NCI-H1436 treated with DMSO at 0.1 percent for 48 hours (cell line): ENCODE measurements at places on chromosomes 11 and 22.

GRCh38 chr11:1560649-1561251 is 11.3 kb downstream of the DUSP8 start:
- no peak for DNase-seq

DNA sequence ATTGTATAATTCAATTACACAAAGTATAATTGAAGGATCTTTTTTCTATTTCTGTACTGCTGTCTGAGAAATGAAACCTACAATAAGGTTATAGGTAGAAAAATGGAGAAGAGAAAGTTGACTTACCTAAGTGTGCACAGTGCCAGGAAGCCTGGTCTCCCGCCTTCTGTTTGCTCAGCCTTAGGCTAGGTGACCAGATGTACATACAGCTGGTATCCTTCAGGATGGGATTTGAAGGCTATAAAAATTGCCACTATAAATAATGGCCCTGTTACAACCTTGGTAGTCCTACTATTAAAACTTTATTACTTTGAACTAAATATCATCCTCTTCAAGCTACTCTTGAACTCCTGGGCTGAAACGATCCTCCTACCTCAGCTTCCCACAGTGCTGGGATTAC is 19.7 kb downstream of the OR51E2 start:
- DNase-seq: no peak

DNA sequence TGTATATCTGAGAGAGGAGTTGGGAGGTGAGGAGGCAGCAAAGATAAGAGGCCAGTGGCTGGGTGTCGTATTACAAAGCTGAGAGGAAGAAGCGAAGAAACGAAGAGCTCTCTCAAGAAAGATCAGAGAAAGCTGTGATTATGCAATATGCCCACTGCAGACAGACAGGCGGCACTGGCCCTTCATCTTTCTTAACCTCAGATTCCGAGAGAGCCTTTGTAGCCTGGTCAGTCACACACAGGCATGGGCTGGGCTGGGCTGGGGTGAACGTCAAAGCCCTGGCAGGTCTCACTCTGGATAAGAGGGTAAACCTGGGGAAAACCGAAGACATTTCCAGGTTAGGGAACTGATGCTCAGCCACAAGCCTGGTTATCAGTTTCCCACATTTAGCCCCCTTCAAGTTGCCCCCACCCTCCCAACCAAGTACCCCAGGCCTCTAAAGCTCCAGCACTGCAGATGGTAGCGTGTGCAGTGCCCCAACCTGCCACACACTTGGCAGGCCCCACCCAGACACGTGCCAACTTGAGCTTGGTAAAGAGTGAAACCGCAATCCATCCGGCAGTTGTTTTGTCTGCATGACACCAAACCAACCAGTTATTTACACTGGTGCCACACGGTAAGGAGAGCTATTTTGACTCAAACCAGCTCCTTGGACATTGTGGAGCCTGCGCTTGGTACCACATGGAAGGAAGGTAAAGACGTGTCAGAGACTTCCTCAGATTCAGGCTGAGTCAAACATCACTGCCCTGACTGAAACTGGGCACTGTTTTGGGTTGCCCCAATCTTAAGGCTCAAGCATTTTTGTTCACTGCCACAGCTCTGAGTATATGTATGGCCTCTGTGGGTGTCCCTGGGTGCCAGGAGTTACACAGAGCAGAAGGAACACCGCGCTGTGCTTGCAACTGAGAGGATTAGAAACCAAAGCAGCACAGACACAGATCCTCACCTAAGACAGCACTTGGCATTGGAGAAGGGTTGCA is 135.9 kb downstream of the FDX1 start:
- no peak for DNase-seq

- DNase-seq: no peak
Observed at GRCh38 chr22:40519284-40519947, 117.1 kb downstream of the MRTFA start.

- no peak for DNase-seq
Observed at GRCh38 chr22:20728523-20729190, 45.3 kb upstream of the SERPIND1 start.
